ENCODE measurements at places on chromosomes 11 and 22. TPM values are rescaled to one million over a fixed set of nuclear protein-coding genes. Genes with fewer than 3 reads are reported as not detected.

Gene CSF2RB
- total RNA-seq = 1.3 TPM

Gene MMP1
- not detected for total RNA-seq

Gene CRELD2
- 41.0 TPM for total RNA-seq

- H3K36me3 ChIP-seq = no peaks in the 10 kb centered on the region
- H3K27ac ChIP-seq = no peak overlapping the region
- H3K4me3 ChIP-seq = no peak overlapping the region
- H3K4me1 ChIP-seq = no peaks in the 10 kb centered on the region
- no peak for DNase-seq
- H3K27me3 ChIP-seq = peaks cover 26% of the 10 kb centered on the region
Measured at GRCh38 chr22:35928285-35928798, 100.3 kb downstream of the RBFOX2 start.

DNA sequence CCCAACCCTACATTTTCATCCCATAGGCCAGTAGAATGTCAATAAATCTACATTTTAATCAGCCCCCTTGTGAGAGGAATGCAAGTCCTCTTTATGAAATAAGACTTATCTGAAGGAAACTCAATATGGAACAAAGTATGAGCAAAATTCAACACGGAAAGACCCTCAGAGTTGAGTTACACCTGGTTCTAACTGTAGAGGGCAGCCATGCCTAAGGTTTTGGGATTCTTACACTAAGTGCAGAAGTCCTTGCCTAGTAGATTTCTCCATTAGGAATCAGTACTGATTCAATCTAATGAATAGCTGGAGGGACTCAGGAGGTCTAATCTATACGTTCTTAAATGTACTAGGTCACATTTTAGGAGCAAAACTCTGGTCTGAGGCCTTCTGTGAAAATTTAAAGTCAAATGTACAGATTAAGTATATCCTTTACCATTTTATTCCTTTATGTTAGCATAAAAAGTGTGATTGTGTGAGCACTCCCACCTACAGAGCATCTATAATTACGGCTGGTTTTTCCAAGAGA is 904.5 kb downstream of the DLG2 start:
- H3K27ac ChIP-seq = no peak overlapping the region
- H3K4me3 ChIP-seq = no peak overlapping the region
- H3K27me3 ChIP-seq = peaks cover 13% of the 10 kb centered on the region
- H3K4me1 ChIP-seq = no peaks in the 10 kb centered on the region

GRCh38 chr11:47592251-47592650 is 2.0 kb downstream of the C1QTNF4 start:
- H3K4me3 ChIP-seq = peak overlapping the region; percentile 23
- H3K36me3 ChIP-seq = no peaks in the 10 kb centered on the region
- peak overlapping the region; percentile 46 for H3K27ac ChIP-seq

DNA sequence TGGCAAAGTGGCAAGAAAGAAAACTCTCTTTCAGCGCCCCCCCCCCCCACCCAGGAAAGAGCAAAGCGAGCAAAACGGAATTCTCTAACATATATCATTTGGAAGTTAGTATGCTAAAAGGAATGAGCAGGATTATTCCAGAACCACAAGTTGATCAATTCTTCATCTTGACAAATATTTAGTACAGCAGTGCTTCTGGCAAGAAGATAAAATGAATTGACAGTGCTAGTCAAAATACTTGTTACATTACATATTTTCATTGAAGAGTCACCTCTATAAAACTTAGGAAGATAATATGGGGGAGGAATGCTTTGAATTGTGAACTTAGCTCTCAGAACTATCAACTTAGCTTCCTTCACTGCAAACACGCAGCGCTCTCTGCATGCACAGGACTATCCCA is 377.4 kb downstream of the DYNC2H1 start:
- H3K4me1 ChIP-seq = peaks cover 4% of the 10 kb centered on the region
- H3K27ac ChIP-seq = no peak overlapping the region
- no peaks in the 10 kb centered on the region for H3K36me3 ChIP-seq
- no peak for DNase-seq

All from activated naive CD8-positive, alpha-beta T cell treated with anti-CD3 and anti-CD28 coated beads, Interleukin-2, amount 10 ng/mL, durations not matched to agents 7 days and 5 days (primary cell).